CD4-positive, alpha-beta T cell treated with Interleukin-2 at 100 ng/mL for 4 hours (primary cell): ENCODE measurements at places on chromosomes 2 and 18.

- no peak for DNase-seq
Observed at GRCh38 chr2:86396291-86396785, 44.8 kb upstream of the KDM3A start.

DNA sequence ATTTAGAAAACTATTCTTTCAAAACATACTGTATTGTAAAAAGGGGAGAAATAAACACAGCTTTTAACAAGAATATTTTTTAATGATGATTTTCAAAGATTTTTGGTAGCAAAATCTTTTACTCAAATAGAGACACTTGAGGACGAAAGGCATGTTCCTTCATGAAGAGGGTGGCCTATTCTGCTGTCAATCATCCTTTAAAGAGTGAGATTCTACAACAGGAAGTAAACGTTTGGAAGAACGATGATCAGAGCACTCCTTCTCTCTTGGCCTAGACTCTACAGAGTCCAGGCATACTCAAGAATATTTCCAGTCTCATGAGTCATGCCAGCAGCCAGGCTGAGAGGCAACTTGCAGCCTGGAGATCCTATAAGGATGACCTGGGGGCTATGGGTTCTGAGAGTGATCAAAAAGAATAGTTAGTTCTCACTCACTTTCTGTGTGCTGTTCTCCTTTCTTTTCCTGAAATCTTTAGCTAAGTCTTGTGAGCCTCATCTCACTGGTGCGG is 62.4 kb upstream of the TCF4 start:
- DNase-seq = no peak

GRCh38 chr2:26172871-26173775 is at the start of gene GAREM2:
Gene GAREM2 (plus strand): TSS chr2:26173088. CDS start chr2:26173221, 133 bp downstream.
- DNase-seq = no peak

DNA sequence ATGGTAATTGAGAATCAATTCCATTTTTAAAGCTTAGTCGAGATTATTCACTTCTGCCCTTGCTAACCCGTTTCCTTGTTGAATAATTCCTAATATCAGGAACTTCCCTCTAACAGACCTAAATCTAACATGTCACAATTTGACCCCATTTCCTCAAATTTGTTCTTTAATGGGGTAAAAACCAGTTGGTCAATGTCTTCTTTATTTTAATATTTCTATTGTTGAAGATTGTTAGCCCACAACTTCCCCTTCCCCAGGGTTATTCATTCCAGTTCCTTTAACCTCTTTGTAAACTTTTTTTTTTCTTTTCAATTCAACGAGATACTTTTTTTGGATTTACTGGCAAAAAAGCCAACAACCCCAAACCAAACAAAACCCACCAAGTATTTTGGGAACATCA is 7.3 kb downstream of the TNFRSF11A start:
- no peak for DNase-seq

DNA sequence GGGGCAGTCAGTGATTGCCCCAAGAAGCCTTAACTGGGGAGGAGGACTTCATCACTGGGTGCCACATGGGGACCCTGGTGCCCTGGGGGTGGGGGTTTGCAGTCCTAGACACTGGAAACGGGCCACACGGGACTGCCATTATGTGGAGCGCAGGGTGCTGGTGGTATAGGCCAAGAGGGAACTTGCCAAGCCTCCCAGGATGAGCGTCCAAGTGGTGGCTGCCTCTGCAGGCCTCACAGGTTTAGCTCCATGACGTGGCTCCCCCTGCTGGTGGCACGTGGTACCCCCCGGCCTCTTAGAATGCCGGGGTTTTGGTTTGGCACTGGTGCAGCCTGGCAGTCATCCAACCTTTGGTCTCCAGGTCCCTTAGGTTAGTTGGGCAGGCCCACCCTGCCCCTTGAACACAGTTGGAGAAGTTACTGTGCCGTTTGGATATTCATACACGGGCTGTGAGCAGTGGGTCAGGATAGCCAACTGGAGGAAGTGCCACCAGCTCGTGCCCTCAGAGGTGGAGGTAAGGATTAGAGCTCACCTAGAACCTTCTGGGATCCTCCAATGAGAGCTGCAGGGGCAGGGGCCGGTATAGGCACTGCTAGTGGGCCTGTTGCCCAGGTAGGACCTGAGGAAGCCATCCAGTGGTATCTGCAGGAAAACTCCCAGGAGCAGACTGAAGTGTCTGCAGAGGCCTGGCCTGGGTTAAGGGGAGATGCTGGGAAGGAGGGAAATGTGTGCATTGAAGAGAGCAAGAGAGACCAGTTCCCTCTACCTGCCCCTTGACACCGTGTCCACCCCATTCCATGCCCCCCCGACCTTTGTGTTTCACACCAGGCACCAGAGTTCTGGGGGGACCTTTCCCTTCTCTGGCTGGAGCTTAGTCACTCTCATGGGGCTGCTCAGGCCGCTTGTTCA is 5.7 kb downstream of the PTMA start:
- DNase-seq = peak; percentile 90

- no peak for DNase-seq
Observed at GRCh38 chr18:57975805-57976204, 68.2 kb upstream of the NEDD4L start.

DNA sequence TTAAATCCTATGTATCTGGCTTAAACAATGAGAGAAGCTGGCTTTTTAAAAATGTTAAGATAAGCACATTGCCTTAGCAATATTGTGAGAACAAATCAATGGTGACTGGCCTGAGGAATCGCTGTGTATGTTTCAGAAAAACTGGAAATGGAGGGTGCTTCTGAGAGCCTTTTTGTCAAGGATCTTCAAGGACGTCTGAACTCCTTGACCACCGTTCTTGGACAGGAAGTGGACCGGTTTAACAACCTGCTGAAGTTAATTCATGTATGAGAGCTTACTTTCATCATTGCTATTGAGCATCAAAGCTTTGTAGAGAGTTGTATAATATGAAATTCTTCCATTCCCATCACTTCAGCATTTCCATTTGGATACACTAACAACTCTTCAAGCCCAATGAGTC is 72.6 kb downstream of the TRABD2A start:
- DNase-seq = no peak

DNA sequence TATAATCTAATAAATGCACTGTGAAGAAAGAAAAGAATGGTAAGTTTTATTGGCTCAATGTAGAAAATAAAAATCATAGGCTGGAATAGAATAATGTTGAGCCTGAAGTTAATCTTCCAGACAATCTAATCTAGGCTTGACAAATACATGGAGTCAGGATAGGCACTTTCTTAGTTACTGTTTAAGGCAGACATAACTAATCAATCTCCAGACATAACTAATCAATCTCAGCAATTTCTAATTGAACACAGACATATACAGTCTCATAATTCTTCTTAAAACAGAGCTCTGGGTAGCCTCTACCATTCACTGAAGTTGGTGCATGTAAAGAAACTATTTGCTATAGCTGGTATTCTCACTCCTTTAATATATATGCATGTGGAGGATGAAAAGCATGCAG is 150.1 kb upstream of the CTAGE1 start:
- no peak for DNase-seq

DNA sequence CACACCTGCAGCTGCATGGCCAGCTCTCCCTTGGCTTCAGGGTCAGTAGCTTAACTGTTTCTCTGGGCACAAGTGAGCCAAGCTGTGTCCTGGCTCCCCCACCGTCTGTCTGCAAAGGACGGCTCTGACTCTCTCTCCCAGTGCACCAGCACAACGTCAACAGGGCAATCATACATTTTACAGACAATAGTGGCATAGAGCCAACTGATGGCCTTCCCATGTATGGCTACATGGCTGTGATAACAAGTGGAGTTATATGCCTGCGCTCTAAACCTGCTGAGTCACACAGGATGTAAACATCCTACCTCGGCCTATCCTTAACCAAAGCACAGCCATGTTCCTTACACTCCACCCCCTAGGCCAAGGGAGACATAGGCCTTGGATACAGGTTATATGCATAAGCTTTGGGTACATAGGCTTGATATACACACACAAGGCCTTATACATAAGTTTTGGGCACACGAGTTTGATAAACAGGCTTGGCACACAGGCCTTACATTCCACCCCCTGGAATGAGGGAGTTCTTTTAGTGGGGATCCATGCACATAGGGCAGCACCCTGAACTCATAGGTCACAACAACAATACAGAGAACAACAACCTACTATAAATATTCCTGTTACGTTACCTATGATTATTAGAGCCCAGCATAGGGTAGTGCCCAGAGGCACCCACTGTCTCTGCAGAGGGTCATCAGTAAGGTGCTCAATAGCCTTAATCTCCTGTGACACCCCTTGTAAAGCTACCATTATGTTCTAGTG is 17.7 kb downstream of the PHOSPHO2 start:
- DNase-seq = no peak

GRCh38 chr2:135916207-135916606 is 40.0 kb upstream of the MCM6 start:
- peak; percentile 80 for DNase-seq

GRCh38 chr18:23967321-23968089 is 47.0 kb upstream of the TTC39C start:
- DNase-seq = peak; percentile 52

GRCh38 chr2:100577777-100578176 is 15.0 kb downstream of the PDCL3 start:
- DNase-seq = no peak

- no peak for DNase-seq
Observed at GRCh38 chr2:3036432-3037125, 341.0 kb downstream of the EIPR1 start.

GRCh38 chr2:8288206-8288605 is 393.6 kb upstream of the ID2 start:
- DNase-seq = no peak

DNA sequence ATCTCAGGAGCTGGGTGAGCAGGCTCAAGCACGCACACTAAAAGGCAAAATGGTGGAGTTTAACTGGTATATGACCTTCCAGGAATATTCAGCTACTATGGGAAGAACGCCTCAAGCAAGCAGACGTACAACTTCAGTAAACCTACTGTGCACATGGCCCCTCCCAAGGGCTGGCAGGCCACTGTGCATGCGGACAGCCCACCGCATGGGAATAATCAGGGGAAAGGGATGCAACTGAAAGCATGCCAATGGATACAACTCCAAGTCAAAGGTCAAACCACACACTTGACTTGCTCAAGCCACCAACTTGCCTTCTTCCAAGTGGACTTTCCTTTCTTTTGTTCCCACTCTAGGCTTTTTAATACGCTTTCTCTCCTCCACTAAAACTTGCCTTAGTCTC is 121.6 kb upstream of the SNTG2 start:
- DNase-seq = no peak

GRCh38 chr18:56568986-56569385 is 69.4 kb downstream of the TXNL1 start:
- no peak for DNase-seq

GRCh38 chr18:75128051-75128605 is 80.8 kb downstream of the PTGR3 start:
- no peak for DNase-seq

- no peak for DNase-seq
Observed at GRCh38 chr2:120564213-120565094, 171.2 kb upstream of the GLI2 start.

DNA sequence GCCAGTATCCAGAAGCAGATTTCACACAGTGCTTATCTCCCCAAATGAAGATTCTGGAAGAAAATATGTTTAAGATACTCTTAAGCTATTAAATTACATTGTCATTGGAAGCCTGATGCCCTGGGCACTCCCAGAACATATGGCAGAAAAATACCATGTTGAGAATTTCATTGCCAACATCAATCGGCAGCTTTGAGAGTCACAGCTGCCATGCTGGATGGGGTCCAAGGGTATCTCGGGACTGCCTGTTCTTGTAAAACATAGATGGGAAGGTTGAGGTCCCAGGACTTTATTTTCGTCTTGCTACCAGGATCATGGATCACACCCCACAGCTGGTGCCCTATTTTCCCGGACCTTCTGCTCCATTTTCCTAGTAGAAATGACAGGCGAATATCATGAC is 632.5 kb downstream of the SUCLG1 start:
- DNase-seq = no peak

DNA sequence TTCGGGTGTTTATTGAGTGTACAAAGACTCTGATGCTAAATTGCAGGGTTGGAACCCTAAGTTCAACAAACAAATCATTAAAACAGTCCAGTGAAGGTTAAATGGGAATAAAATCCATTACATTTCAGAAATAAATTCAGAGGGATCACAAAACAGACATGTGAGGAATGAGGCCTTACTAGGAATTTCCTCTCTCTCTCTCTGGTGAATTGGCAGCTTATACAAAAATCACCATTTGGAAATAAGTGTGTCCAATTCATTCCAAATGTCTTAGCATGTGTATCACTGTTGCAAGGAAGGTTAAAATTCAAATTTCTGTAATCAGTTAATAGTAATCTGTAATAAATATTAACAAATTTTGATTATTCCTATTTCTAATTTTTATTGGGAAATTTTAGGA is 228.6 kb upstream of the PXDN start:
- DNase-seq = no peak

- no peak for DNase-seq
Observed at GRCh38 chr2:113986762-113987290, 96.9 kb downstream of the ACTR3 start.

DNA sequence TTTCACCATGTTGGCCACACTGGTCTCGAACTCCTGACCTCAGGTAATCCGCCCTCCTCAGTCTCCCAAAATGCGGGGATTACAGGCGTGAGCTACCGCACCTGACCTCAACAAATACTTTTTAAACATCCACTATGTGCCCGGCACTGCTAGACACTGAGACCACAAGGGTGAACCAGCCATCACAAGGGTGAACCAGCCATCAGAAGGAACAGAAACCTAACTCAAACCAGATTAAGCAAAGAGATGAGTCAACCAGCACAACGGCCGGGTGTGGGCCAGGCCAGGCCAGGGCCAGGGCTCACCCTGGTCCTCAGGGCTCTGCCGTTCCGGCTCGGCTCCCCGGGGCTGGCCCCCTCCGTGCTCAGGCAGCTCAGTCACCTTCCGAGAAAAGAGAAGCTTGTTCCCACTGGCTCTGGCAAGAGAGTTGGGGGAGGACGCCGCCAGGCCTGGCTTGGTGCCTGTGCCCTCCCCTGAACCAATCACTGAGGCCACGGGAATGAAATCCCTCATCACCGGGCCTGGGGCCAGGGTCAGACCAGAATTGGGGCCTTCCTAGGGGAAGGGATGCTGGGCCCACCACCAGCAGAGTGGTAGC is 4.4 kb downstream of the TEX44 start:
- DNase-seq = no peak

- no peak for DNase-seq
Observed at GRCh38 chr18:46009125-46009840, 42.2 kb upstream of the EPG5 start.

DNA sequence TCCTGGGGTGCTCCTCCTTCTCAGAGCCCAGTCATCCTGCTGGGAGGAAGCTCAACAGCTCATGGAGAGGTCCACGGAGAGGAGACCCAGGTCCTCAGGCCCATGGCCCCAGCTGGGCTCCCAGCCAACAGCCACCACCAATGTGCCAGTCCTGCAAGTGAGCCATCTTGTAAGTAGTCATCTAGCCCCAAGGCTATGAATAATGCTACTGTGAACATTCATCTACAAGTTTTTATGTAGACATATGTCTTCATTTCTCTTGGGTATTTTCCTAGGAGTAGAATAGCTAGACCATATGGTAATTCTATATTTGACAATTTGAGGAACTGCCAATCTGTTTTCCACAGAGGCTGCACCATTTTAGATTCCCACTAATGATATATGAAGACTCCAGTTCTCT is 166.1 kb downstream of the MTCL1 start:
- DNase-seq = no peak

- no peak for DNase-seq
Observed at GRCh38 chr18:45169610-45170009, 445.7 kb upstream of the SLC14A2 start.
